ENCODE measurements at places on chromosomes 1 and 21.

DNA sequence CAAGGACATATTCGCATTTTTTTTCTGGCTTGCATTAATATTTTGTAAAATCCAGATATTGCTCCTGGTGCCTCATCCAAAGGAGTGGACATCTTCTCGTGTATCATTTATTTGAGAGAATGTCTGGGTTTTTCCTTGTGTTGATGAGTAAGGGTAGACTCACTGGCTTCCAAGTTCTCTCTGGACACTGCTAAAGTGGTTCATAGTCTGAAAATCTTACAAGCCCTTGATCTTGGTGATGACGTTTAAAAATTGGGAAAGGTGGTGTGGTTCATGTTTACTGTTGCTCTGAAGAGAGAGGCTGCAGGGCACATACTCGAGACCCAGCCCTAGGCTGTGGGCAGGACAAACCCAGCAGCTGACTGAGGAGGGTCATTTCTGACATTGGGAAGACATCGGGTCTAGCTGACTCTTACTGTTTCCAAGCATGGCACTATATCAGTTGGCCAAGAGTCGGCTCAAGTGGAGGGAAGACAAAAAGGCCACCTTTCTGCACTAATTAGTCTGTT is 296.2 kb downstream of the LMX1A start:
- no peak for DNase-seq

GRCh38 chr1:31574749-31575368 is 1.5 kb upstream of the TINAGL1 start:
- no peak for DNase-seq

GRCh38 chr21:25334046-25334730 is 273.1 kb downstream of the MRPL39 start:
- DNase-seq: no peak

- no peak for DNase-seq
Measured at GRCh38 chr1:147214325-147214724, 10.8 kb downstream of the FMO5 start.

- no peak for DNase-seq
Measured at GRCh38 chr1:227937031-227937837, 10.5 kb downstream of the WNT9A start.

- DNase-seq: no peak
Measured at GRCh38 chr21:14827468-14827867, 237.3 kb downstream of the NRIP1 start.

DNA sequence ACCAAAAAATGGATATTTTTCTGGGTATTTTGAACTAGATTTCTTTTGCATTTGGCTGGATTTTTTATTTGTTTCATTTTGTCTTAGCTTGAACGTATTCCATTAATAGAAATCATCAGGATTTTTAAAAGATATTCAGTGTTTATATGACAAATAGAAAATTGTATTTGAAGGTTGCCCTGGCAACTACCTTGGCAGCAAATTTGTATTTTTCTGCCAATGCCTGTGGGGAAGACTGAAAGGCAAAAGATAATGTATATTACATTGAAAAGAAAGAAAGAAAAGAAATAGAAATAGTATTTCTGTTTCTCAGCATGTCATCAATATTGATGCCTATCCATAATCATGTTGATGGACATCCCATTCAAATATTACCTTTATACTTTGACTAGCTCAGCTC is 16.8 kb downstream of the VCAM1 start:
- DNase-seq: no peak

- no peak for DNase-seq
Measured at GRCh38 chr1:57111175-57111574, 145.4 kb upstream of the C8B start.

DNA sequence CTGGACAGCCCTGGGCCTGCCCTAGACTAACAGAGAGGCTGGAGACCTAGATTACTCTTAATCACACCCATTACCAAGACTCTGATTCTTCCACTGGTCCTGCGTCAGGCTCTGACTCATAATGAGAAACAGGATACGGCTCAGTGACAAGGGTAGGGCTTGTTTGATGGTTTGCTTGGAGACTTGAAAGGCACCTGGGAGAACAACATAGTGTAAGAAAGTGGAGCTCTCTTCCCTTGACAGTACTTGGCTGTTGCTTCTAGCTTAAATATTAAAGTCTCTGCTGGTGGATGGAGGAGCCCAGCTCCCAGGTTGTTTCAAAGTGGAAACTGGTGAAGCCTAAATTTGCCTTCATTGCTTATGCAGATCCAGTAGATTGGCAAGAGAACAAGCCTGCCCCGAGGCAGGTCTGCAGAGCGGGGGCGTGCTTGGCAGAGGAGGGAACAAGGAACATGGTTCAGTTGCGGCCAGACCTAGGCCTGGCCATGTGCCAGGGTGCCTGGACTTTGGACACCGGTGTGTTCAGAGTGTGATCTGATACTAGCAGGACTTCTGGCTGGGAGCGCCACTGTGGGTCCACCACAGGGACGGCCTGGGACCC is 480.6 kb downstream of the CAMTA1 start:
- no peak for DNase-seq

- no peak for DNase-seq
Measured at GRCh38 chr1:30491831-30492230, 231.6 kb downstream of the MATN1 start.

Data from activated gamma-delta T cell (primary cell).